ENCODE measurements at places on chromosomes 2 and 18.

GRCh38 chr2:72985891-72986683 lies 68.8 kb downstream of the EMX1 start:
- DNase-seq = no peak

- no peak for DNase-seq
These were observed 14.9 kb downstream of the MRPS9 start for GRCh38 chr2:105052773-105053172.

- DNase-seq = no peak
These were observed 245.1 kb downstream of the SOX11 start for GRCh38 chr2:5937321-5937720.

GRCh38 chr2:25132693-25133092 lies 35.7 kb downstream of the POMC start:
- DNase-seq = no peak

GRCh38 chr2:211371465-211371864 lies 815.1 kb downstream of the CPS1 start:
- DNase-seq = no peak

GRCh38 chr2:65175894-65176530 lies 46.1 kb upstream of the RAB1A start:
- no peak for DNase-seq

DNA sequence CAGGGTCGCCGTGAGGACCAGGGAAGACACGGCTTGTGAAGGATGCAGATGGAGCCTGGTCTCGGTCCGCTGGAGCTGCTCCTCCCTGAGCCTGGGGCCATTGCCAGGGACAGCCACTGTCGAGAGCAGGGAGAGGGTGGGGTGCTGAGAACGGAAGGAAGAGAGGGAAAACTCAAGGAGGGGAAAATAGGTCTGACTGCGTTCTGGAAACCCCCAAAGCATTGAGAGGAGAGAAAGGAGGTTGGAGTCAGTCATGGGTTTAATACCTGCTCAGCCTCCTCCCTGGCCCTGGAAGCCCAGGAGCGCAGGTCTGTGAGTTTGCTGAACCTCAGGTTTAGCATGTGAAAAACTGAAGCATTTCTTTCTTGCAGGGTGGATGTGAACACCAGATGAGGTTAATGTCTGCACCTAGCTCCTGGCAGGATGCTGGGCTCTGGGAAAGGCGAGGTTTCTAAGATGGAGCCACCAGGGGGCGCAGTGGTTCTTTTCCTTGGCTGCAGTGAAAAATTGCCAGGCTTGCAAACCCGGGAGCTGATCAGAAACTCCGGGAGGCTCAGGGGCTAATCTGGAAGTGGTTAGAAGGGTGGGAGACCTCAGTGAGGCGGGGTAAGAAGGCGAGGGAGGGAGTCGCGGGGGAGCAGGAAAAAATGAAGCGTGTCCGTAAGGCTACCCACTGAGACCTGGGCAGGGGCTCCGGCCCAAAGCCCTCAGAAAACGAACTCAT lies 33.6 kb upstream of the RNF149 start:
- DNase-seq = peak; percentile 69

Data from activated CD4-positive, alpha-beta T cell treated with anti-CD3 and anti-CD28 coated beads, Interleukin-2, Interleukin-4, amounts not matched to agents 100 ng/mL and 50 ng/mL, durations not matched to agents 16 hours and 8 hours (primary cell).